NCI-H69 (cell line): ENCODE measurements at places on chromosomes 2 and 18.

GRCh38 chr2:20970068-20970467 lies 73.8 kb downstream of the APOB start:
- DNase-seq: no peak

- peak; percentile 70 for DNase-seq
Observed at GRCh38 chr18:78069784-78070664, 820.4 kb downstream of the GALR1 start.

GRCh38 chr18:36015629-36016028 lies 43.1 kb downstream of the RMP24 start:
- no peak for DNase-seq

GRCh38 chr18:74184875-74185274 lies 36.6 kb downstream of the TIMM21 start:
- DNase-seq: peak; percentile 64

- DNase-seq: no peak
Observed at GRCh38 chr2:222477962-222478608, 53.7 kb downstream of the SGPP2 start.

- DNase-seq: no peak
Observed at GRCh38 chr2:78418021-78418420, 607.5 kb upstream of the REG3G start.

- DNase-seq: no peak
Observed at GRCh38 chr18:24735624-24736231, 275.3 kb downstream of the HRH4 start.

GRCh38 chr2:169002161-169002738 lies 28.9 kb downstream of the ABCB11 start:
- DNase-seq: no peak

DNA sequence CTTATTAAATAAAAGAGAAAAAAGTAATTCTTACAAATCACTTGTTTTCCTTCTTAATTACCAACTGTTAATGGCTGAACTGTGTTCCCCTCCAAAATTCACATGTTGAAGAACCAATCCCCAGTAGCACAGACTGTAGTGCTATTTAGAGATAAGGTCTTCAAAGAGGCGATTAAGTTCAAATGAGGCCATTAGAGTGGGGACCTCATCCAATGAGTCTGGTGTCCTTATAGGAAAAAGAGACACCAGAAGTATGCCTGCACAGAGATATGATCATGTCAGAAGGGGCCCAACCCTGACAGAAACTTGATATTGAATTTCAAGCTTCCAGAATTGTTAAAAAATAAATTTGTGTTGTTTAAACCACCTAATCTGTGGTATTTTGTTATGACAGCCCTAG lies 89.8 kb downstream of the MEMO1 start:
- DNase-seq: no peak

GRCh38 chr2:241733391-241734207 lies 831 bp upstream of the D2HGDH start:
- DNase-seq: no peak

DNA sequence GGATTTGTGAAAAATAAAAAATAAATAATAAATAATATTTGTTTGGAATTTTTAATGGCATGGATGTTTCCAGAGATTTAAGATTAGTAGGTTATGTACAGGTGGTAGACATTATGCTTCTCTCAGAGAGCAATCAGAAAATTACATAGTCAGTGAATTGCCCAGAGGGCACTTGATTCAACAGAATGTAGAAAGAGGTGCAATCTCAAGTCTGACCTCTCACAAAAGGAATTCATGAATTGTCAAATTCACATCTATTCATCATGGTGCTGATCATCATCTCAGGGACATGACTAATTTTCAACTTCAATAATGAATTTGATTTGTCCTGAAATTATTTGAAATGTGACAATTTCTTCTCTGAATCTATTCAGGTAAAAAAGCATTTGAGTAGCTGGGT lies 172.5 kb downstream of the PDE11A start:
- peak; percentile 10 for DNase-seq

- no peak for DNase-seq
Observed at GRCh38 chr2:168208652-168209051, 38.7 kb downstream of the STK39 start.

GRCh38 chr18:60543646-60544045 lies 171.1 kb upstream of the MC4R start:
- peak; percentile 37 for DNase-seq

- DNase-seq: no peak
Observed at GRCh38 chr18:50682852-50683251, 123.0 kb downstream of the MAPK4 start.

GRCh38 chr2:143513081-143513480 lies 383.9 kb downstream of the ARHGAP15 start:
- peak; percentile 1 for DNase-seq

GRCh38 chr2:169849710-169850109 lies 22.5 kb downstream of the UBR3 start:
- DNase-seq: no peak

GRCh38 chr18:58438161-58438957 lies 190.5 kb downstream of the ALPK2 start:
- no peak for DNase-seq

GRCh38 chr2:215188078-215188477 lies 49.7 kb upstream of the ABCA12 start:
- no peak for DNase-seq

DNA sequence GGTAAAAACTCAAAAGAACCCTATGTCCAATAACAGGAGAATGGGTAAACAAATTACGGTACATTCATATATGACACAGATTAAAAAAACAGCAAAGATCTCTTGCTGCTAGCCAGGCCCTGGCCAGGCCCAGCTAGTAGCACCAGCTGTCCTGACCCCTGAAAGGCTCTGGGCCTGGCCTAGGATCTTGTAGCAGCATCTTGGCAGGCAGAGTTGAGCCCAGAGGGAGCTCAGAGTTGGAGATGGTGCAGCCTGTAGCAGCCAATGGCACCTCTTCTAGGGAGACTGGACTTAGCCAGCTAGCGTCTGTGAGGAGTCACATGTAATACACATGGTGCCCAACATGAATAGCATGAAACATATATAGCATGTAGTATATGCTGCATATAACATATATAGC lies 69.1 kb downstream of the HS6ST1 start:
- DNase-seq: no peak

DNA sequence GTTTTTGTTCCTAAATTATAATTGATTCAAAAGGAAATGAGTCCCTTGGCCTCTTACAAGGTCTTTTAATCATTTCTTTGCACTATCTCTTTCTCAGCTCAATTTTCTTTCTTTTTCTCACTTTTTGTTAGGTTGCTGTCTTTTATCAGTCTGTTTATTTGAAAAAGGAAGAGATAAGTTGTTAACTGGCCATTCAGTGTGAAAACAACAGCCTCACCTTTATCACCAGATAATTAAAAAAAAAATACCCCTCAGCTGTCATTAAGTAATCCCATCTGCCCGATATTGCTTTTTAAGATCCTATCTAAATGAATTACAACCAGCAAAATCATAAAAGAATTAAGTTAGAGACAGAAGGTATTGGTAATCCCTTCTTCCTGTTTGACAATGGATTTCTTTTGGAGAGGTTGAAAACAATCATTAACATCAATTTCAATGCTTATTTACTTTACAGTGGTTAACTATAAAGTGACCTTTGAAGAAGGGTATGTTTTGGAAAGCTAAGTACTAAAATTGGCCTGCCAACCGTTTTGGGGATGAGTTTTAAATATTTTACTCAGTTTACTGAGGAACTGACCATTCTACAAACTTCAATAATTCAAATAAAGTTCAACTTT lies 104.9 kb downstream of the TGIF1 start:
- DNase-seq: peak; percentile 80

DNA sequence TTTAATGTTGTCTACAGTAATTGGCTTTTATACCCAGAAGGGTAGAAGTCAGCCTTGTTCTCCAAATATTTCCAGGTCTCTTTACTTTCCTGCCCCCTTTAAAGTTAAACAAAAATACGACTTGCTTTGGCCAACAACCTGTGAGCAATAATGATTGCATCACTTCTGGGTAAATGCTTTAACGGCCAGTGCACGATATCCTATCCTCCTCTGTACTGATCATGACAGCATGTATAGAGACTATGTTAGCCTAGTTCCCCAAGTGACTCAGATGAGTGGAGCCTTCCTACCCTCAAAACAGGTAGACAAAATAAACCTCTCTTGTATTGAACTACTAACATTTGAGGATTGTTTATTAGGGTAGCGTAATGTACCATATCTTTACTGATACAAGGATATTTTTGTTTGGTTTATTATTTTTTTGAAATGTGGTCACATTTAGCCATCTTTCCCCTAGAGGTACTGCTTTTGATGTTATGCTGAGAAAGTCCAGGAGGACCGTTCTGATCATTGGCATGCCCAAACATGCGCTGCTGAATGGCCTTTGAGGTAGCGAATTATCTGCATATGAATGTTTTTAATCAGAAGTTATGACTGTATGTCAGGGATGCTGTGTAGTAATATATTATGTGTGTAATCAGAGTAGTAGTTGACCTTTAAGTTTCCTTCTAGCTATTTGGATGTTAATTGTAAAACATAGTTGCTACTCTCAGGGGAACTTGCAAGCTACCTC lies 262.6 kb upstream of the DCC start:
- no peak for DNase-seq

DNA sequence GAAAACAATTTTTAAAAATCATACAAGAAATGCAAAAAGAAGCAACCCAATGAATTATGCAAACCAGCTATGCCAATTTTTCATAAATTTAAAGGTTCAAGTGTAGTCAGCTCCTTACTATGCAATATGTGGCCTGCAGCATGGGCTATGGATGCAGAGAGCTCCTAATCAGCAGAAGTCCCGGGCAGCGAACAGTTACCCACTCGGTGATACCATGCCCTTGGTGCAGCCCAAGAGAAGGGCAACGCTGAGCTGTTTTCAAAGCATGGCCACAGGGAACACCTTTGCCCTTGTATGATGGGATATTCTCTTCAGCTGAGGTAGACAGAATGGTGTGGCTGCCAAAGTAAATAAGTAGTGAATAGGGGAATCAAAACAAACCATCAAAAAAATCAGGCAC lies 17.3 kb upstream of the ARL5A start:
- peak; percentile 11 for DNase-seq

DNA sequence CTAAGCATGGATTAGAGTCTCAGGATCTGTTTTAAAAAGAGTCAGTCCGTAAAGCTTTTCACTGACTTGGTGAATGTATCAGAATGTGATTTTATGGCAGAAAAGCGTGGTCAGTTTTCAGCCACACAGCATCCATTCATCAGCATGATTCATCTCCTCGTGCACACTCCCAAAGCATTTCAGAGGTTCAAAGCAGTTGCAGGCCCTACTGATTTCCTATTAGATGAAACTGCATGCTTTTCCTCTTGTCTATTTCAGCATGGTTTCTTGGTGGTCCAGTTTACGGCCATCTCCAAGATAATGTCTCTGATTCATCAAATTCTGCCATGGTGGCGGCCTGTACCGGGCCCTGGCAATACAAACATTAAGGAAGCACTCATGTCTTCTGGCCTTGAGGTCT lies 4.8 kb upstream of the PARD6G start:
- DNase-seq: no peak

- no peak for DNase-seq
Observed at GRCh38 chr18:74501386-74501785, 5.2 kb downstream of the CNDP2 start.

GRCh38 chr2:140589273-140589672 lies 1541.5 kb downstream of the LRP1B start:
- DNase-seq: peak; percentile 4

DNA sequence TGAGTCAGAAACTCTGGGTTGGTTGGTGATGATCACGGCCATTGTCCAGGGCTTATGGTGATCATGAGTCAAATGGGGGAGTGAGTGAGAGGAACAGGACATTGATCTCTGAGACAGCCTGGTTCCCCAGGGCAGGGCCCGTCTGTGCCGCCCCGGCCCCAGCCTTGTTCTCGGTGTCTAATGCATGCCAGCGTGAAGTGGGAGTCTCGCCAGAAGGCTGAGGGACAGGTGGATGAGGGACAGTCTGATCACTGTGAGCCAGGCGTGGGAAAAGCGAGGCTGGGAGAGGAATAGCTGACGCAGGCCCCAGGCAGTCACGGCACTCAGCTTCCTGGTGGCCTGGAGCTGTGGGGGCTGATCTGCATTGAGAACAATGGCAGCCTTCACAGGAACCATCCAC lies 208.3 kb upstream of the HDAC4 start:
- no peak for DNase-seq

DNA sequence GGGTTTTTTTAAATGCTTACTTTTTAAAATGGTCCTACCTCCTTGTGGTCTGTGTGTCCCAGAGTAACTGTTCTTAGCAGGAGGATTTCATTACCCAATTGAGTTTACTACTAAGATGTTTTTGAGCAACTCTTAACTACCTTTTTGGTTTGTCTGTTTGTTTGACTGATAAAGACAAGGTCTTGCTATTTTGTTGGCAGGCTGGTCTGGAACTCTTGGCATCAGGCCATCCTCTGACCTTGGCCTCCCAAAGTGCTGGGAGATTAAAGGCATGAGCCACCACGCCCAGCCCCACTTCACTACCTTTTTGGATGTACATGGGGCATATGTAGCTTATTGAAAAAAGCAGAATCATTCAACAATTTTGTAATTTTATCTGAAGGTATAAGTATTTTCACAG lies 14.9 kb downstream of the MRPS9 start:
- peak; percentile 41 for DNase-seq

DNA sequence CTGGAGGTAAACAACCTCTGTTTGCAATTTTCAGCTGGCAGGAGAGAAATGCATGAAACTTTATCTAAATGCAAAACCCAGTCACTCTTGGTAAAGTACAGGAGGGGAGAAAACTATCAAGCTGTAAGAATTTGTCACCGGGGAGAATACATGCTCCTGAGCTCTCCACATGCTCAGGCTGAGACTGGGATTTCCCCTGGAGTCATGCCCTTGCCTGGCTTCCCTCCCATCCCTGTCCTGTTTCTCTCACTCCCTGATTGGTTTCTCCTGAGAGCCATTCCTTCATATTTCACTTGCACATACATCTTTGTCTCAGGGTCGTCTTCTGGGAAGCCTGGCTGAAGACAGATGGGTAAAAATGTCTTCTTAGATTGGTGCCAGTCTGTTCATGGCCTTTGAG lies 52.9 kb upstream of the SPATS2L start:
- DNase-seq: no peak

- peak; percentile 90 for DNase-seq
Observed at GRCh38 chr2:168181825-168182224, 65.6 kb downstream of the STK39 start.

DNA sequence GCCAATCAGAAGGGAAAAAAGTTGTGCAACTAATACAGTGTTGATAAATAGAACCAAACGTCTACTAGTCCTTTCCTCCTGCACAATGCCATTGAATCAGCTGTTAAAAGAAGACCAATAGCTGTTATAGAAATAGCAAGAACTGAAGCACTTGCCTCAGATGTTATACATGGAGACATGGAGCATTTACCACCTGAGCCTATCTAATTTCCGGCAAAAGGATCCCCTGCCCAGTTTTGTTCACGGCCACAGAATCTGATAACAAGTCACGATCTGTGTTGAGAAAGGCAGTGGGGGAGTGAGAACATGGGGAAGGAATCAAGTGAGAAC lies 285.4 kb downstream of the ZEB2 start:
- DNase-seq: no peak

DNA sequence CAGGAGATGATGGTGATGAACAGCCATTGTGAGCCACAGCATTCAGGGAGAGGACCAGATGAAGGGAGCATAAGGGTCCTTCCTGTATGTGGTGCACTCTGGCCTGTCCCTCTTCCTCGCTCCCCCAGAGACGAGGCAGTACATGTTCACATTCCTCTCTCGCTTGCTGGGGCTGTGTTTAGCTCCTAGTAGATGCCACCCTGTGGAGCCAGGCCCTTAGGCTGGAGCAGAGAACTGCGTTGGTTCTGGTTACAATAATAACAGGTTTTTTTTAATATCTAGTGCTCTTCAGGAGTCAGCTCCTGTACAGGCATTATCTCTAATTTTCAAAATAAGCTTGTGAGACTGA lies 171.1 kb upstream of the MYT1L start:
- DNase-seq: no peak

GRCh38 chr2:221517146-221517695 lies 54.9 kb downstream of the EPHA4 start:
- DNase-seq: no peak
